Renal pelvis (tissue), 12 donors: ENCODE measurements at places on chromosomes 12 and 14.

DNA sequence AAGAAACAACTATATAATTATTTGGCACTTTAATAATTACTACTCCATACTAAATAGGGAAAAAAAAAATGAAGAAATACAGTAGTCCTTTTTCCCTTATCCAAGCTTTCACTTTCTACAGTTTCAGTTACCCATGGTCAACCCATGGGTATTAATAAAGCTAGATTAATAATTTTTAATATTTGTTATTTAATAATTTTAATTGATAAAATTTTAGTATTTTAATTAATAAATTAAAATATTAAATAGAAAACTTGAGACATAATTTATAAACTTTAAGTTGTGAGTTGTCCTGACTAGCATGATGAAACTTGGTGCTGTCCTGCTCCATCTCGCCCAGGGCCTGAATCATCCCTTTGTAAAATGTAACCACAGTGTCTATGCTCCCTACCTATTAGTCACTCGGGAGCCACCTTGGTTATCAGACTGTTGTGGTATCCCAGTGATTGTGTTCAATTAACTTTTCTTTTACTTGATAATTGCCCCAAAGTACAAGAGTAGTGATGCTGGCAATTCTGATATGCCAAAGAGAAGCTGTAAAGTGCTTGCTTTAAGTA, 71.8 kb downstream of the PAWR start:
- no peak for DNase-seq

DNA sequence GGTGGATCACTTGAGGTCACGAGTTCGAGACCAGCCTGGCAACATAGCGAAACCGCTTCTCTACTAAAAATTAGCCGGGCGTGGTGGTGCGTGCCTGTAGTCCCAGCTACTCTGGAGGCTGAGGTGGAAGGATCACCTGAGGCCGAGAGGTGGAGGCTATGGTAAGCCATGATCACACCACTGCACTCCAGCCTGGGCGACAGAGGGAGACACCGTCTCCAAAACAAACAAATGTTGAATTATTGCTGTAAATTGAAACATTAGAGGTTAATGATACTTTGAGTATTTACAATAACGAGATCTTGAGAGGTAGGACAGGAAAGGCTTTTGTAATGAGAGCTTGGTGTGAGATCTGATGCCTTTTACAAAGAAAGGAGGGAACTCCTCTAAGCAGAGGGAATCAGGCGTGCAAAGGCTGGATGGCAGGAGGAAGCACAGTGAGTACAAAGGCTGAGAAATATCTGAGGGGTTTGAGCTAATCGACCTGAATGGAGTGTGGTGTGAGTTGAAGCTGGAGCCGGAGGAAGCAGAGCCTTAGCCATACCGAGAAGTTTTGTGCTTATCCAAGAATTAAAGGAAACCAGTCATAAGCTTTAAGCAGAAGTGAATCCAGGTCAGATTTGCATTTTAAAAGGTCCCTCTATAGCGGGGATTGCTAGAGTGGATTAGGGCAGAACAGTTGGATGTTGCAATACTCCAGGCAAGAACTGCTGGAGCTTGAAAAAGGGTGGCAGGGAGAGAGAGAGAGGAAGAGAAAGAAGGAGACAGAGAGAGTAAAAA, 1.1 kb downstream of the RHNO1 start:
- no peak for DNase-seq

DNA sequence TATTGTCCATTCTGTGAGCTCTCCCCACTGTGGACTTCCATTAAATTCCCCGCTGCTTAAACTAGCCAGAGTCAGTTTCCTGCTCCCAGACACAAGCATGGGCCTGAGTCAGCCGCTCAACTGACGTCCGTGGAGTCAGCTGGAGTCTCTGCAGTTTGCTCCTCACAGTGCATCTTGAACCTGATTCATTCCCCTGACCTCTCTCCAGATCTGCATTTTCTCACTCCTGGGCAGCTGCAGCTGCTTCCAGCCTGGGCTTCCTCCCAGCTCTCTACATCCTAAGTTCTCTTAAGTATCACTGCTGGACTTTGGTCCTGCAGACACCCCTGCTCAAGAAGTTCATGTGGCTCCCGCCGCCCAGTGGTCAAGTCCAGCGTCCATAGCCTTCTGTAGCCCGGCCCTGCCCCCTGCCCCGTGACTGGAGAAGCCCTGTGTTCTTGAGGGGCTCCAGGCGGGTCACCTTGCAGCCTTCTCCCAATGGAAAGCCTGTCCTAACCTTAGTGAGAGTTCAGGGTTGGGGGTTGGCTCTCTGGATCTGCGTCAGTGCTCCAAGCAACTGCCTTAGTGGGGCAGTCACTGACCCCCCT, 20.0 kb downstream of the NFKBIA start:
- DNase-seq, result no peak

GRCh38 chr12:89861086-89861485, 152.4 kb upstream of the ATP2B1 start:
- DNase-seq, result no peak

DNA sequence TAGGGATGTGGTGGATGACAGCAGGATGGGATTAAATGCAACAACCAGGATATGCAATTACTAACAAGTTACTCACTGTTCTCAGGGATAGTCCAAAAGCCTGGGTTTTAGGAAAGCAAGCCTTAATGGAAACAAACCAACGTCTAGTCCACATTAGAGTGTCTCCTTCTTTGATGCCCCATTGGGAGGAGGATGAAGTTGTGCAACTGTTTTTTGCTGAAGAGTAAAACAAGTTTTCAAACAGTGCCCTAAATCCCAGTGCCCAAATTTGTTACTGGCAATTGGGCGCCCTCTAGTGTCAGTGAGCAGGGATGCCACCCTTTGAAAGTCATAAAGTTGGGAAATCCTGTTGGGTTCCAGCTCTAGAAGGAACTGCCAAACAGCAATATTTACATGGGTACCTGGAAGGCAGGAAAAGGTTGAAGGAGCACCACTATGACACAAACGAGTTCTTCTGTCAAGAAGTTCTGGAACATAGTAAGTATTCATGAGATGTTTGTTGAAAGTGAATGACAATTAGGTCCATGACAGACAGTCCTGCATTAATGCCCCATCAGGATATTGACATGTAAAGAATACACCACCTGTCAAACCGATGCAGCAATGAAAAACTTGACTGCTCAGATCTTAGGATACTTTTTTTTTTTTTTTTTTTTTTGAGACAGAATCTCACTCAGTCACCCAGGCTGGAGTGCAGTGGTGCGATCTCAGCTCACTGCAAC, 11.1 kb upstream of the DPF3 start:
- no peak for DNase-seq

DNA sequence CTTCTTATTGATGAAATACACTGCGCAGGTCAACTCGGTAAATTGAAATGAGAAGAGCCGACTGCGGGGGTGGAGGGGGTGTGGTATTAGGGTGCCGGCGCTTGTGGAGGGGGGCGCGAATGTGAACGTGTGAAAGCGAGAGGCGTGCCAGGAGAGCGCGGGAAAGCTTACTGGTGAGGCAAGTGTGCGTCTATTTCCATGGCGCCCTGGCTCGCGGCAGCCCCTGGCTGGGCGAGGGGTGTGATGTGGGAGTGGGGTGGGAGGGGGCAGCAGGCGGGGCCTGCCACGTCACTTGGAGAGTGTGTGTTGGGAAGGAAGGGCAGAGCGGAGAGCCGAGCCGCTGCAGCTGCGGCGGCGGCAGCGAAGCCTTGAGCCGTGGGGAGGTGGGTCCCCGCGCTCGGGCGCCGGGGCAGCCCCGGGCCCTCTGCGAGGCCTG, 88.8 kb downstream of the GALNT8 start:
- DNase-seq, result peak; percentile 60

DNA sequence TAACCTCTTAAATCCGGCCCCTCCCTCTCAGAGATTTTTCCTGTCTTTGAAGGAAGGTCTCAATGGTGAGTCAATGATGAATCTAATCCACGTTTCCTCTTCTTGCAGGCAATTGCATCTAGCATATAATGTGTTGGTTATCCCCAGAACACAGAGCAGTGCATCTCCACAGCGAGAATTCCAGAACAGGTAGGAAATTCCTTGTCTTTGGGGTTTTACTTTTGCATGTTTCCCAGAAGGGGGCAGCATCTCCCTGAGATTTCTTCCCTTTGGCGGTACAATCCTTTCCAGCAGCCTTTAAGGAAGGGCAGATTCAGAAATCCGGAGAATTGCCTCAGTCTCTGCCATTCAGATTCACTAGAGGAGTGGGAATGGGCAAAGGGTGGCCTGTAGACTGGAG, 128.0 kb downstream of the KCNA5 start:
- peak; percentile 69 for DNase-seq

GRCh38 chr12:130827432-130827831, 11.6 kb downstream of the STX2 start:
- DNase-seq, result no peak

DNA sequence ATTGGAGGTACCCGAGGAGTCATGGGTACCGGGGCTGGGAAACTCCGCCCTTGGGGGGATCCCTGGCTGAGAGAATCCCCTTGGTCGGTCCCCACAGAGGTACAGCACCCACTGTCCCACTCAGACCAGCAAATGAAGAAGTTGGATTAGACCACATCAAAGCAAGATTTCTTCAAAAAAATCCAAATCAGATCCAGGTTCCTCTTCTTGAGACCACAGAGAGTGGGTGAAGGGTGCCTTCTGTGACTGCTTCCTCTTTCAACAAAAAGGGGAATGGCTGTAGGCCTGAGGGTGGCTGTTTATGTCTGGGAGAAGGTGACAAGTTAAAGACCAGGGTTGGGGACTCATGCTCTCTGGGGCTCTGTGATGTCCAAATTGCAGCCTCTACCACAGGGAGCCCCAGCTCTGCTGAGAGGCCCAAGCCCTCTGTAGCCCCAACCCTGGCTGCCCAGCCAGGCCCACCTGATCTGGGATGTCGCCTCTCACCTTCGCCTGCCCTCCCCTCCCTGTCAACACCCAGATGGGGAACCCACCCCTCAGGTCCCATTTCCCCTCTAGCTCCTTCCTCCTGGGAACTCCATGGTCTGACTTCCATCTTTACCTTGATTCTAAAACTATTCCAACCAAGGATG, 50.9 kb downstream of the ZFP36L1 start:
- no peak for DNase-seq

DNA sequence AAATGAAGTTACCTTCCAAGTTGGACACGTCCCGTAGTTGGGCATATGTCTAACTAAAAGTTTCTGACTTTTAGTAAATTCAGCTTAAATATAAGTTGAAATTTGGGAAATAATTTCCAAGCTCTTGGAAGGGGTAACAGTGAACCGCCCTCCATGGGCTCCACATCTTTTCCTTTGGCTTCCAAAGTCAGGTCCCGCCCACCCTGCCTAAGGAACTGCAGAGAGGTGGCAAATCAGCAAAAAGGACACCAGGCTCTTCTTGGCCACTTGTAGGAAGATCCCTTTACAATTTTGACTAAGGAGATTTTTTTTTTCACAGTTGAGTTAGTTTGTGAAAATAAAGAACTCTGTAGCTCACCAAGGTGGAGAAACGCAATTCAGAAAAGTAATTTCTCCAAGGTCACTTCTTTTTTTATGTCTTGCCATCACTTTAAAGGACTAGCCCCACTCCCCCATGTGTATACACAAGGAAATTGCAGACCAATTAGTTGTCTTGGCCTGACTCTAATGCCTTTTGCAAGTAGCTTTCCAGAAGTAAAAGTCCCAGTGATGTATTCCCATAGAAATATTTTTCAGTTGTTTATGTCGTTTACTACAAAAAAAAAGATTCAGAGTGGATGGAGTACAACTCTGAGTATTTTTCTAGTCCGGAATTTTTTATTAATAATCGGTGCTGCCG, 181.2 kb downstream of the PELI2 start:
- no peak for DNase-seq

DNA sequence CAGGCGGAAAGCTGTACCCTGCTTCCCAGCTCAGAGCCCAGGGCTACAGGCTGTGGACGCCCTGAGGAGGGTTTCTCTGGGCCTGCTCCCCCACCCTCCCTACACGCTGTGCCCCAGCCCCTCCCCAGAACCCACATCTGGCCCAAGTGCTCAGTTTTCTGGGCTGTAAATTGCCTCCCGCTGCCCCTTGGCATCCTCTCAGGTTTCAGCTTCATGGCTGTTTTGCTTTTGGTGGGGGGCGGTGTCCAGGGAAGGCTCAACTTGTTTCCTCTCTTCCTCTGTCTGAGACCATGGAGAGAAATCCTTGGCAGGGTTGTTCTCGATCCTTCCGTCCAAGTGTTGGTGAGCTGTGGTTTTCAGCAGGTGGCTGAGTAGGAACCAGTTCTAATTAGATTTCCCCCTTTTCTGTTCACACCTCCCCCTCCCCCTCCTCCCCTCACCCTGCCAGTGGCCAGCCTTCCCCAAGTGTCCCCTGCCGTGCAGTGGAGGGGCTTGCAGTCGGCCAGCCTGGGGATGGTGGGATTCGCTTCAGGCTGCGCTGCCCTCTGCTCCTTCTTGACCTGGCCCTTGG, 61.8 kb downstream of the TSPAN9 start:
- DNase-seq, result no peak

GRCh38 chr14:103201801-103202200, 78.5 kb downstream of the TNFAIP2 start:
- DNase-seq, result no peak

DNA sequence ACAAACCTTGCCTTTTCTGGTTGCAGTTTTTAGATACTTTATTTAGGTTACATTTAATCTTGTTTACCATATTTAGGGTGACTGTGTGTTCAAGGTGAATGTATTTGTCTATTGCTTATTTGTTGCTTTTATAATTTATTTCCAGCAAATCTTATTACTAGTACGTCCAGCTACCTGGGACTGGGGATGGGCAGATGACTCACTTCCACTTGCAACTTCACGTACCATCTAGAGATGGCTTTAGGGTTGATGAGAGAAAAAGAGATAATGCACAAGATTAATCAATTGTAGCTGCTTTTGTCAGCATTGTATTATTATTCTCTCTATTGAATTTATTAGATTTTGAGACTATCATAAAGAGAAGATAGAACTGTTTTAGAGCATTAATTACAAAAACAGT, 5.1 kb downstream of the MIPOL1 start:
- no peak for DNase-seq

DNA sequence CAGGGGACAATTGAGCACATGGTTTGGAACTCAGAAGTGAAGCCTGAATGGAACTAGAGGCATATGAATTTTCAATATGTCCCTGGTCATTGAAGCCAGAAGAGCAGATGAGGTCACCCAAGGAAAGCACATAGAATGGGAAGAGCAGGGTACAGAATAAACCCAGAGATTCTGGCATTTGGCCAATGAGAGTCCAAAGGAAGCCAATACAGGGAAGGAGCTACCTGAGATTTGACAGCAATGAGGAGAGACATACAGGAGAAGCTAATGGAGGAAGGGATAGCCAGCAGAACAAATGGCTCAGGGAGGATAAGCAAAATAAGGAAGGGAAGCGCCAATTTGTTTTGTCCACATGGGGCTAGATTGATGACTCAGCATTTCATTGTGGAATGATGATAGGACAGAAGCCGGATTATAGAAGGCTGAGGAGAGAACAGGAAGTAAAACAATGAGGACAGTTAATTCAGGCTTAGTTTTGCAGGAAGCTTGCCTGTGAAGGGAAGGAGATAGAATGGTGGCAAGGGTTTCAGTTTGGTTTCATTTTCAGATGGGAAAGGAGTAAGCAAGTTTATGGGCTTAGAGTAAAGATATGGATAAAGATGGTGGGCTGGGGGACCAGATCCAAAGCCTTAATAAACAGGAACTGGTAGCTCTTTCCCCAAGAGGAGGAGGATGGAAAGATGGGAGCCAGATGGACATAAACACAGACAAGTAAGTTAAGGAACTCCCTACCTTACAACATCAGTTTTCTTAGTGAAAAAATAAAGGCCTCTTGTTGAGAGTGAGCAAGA, 3.2 kb upstream of the SPTSSA start:
- DNase-seq, result no peak
